ENCODE measurements at places on chromosomes 16 and 17.

GRCh38 chr17:37361543-37361942 is 14.2 kb upstream of the C17orf78 start:
- H3K27me3 ChIP-seq: no peaks in the 10 kb centered on the region
- no peaks in the 10 kb centered on the region for H3K4me1 ChIP-seq
- no peak for DNase-seq
- no peak overlapping the region for H3K4me3 ChIP-seq

DNA sequence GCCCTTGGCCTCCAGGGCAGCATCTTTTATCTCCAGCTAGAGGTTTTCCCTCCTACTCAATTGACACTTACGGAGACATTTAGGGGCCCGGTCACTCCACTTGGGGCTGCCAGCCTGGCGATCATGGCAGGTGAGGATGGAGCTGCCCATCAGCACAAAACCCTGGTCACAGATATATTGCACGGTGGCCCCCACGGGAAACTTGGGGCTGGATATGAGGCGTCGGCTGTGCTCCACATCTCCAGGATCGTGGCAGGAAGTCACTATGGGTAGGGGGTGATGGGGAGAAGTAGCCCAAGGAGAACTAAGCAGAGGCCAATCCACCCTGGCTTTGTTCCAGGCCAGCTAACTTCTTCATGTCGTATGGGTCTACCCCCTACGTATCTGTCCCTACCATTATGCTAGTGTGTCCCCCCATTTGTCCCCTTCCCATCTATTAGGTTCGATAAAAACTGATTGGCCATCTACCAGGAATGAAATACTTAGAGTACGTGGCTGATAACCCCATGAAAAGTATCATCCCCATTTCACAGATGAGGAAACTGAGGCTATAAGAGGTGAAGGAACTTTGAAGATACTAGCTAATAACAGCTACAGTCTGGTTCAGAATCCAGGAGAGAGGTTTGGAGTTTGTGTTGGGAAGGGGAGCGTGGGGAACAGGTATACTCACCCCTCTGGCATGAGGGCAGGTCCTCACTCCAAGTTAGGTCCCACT is 6.1 kb upstream of the PHF12 start:
- no peak overlapping the region for H3K27ac ChIP-seq
- H3K27me3 ChIP-seq: peaks cover 16% of the 10 kb centered on the region
- DNase-seq: peak; percentile 58
- no peaks in the 10 kb centered on the region for H3K36me3 ChIP-seq

DNA sequence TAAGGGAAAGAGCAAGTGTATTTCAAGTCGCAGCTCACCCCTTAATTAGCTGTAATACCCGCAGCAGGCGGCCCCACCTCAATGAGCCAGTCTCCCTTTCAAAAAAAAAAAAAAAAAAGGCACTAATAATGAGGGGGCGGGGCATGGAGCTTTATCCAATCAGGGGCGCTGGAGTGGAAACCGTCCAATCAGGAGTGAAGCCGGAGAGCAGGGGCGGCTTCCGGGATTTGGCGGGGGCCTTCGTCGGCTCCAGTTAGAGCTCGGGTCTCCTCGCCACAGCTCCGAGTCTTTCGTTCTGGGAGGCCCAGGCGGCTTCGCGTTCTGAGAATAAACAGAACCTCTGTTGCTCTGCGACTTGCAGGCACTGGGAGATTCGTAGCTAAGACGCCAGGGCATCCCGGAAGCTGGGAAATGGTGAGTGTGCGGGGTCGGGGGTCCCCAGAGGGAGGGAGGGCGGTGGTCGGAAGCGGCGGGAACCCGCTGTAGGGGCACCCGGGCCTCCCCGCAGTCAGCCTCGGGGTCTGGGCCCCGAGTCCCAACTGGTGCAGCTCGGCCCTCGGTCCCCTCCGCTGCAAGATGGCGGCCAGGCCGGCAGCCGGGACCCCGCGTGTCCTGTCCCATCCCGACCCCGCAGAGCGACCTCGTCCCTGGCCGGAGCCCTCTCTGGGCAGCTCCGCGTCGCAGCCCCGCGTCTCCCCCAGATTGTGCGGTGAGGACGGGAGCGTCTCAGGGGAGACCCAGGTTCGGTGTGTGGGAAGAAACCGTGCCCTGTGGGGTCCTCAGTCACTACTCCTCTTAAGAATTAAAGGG is at the start of gene ZNF267:
Gene ZNF267 (plus strand): TSS at position 252 of the 810 bp plus-strand sequence. CDS start 160 bp downstream, at position 412.
- no peaks in the 10 kb centered on the region for H3K27me3 ChIP-seq
- peak within 1 kb of the TSS; percentile 94 for H3K27ac ChIP-seq
- peak within 1 kb of the TSS; percentile 98 for H3K4me3 ChIP-seq
- peak; percentile 98 for DNase-seq
- H3K36me3 ChIP-seq: no peaks in the 10 kb centered on the region

- no peaks in the 10 kb centered on the region for H3K27me3 ChIP-seq
- DNase-seq: peak; percentile 15
- no peaks in the 10 kb centered on the region for H3K36me3 ChIP-seq
- no peak overlapping the region for H3K27ac ChIP-seq
These were observed 105.9 kb downstream of the METRNL start for GRCh38 chr17:83185023-83186002.

DNA sequence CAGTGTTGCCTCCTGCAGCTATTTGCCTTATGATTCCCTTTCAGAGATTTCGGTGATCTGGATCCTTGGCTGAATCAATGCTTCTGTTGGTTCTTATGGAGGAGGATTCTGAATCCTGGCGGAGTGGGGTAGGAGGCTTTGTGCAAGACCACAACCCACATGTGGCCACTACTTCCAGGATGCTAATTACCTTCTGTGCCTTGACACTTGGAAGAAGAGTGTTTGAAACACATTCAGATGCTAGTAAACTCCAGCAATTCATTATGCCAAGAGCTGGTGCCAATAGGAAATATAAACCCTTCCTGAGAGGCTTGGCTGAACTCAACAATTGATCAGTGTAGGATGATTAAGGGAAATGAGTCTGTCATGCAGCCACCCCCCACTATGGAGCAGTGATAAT is 12.1 kb upstream of the NLRP1 start:
- peaks cover 63% of the 10 kb centered on the region for H3K27me3 ChIP-seq
- DNase-seq: no peak
- H3K27ac ChIP-seq: no peak overlapping the region
- no peak overlapping the region for H3K4me3 ChIP-seq
- no peaks in the 10 kb centered on the region for H3K4me1 ChIP-seq
- no peaks in the 10 kb centered on the region for H3K36me3 ChIP-seq

- H3K27me3 ChIP-seq: no peaks in the 10 kb centered on the region
- DNase-seq: no peak
- H3K27ac ChIP-seq: no peak overlapping the region
- H3K4me1 ChIP-seq: no peaks in the 10 kb centered on the region
- H3K4me3 ChIP-seq: no peak overlapping the region
These were observed 310.0 kb downstream of the CBLN1 start for GRCh38 chr16:48971571-48972077.

DNA sequence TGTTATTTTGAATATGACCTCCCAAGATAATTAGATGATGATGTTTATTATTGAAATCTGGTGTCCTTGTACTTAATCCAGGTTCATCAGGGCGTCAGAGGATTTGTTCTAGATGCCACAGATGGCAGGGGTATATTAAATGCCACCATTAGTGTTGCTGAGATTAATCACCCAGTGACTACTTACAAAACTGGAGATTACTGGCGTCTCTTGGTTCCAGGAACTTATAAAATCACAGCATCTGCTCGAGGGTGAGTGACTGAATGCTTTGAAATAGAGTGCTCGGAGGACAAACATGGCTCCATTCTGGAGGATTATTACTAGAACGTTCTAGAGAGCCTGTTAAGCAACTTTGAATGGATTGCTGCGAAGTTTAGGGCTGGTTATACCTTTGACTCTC is 33.5 kb upstream of the GOSR1 start:
- no peak for DNase-seq
- no peak overlapping the region for H3K27ac ChIP-seq
- no peak overlapping the region for H3K4me3 ChIP-seq
- peaks cover 21% of the 10 kb centered on the region for H3K36me3 ChIP-seq

- H3K36me3 ChIP-seq: peaks cover 7% of the 10 kb centered on the region
- no peak overlapping the region for H3K4me3 ChIP-seq
- H3K4me1 ChIP-seq: peaks cover 26% of the 10 kb centered on the region
- H3K27me3 ChIP-seq: no peaks in the 10 kb centered on the region
- H3K27ac ChIP-seq: peak overlapping the region; percentile 51
These were observed 26.0 kb upstream of the ERN1 start for GRCh38 chr17:64155751-64156544.

GRCh38 chr17:70677783-70678647 is 508.7 kb downstream of the KCNJ2 start:
- no peak overlapping the region for H3K4me3 ChIP-seq
- no peaks in the 10 kb centered on the region for H3K27me3 ChIP-seq
- no peak overlapping the region for H3K27ac ChIP-seq
- no peaks in the 10 kb centered on the region for H3K4me1 ChIP-seq
- H3K36me3 ChIP-seq: no peaks in the 10 kb centered on the region
- DNase-seq: no peak

Measured in tibial artery (tissue), 4 donors.